Tibial nerve (tissue), 4 donors: ENCODE measurements at places on chromosomes 3 and 15. TPM values are rescaled to one million over a fixed set of nuclear protein-coding genes. Genes with fewer than 3 reads are reported as not detected.
A peak's percentile ranks its signal among the peaks of the same experiment; 100 is the strongest.

DNA sequence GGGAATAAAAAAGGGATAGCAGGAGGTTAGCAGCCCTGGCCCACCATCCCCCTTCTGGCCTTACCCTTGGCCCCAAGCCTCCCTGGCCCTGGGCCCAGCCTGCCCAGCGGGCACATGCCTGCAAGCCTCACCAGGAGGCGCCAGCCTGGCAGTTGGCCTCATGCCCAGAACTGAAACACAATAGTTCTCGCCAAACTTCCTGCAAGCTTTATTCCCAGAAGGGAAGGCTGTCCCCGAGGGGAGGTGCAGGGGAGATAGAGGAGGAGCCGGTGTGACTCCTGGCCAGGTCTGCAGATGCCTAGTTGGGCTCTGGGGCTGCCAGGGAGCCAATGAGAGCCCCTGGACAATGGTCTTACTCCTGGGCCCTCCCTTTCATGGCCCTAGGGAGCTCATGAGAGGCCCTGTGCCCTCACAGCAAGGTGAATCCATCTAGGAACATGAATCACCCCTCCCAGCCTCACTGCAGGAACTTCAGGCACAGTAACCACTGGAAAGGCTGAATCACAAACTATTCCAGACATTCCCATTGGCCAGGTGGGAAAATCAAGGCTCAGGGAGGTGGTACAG is 4.0 kb downstream of the CCDC33 start:
- DNase-seq, result peak; percentile 19

- DNase-seq, result no peak
Measured at GRCh38 chr15:72341361-72341760, 21.4 kb upstream of the CELF6 start.

The C3orf80 gene
- 2.2 TPM for total RNA-seq

The P2RY14 gene
- total RNA-seq, result 4.2 TPM

The SLC24A5 gene
- total RNA-seq, result not detected
